Activated T-helper 1 cell treated with Interleukin-2 at 50 U/mL for 16 hours (primary cell): ENCODE measurements at places on chromosomes 16 and 17.

- no peak for DNase-seq
Observed at GRCh38 chr16:69820926-69821541, 58.9 kb downstream of the WWP2 start.

DNA sequence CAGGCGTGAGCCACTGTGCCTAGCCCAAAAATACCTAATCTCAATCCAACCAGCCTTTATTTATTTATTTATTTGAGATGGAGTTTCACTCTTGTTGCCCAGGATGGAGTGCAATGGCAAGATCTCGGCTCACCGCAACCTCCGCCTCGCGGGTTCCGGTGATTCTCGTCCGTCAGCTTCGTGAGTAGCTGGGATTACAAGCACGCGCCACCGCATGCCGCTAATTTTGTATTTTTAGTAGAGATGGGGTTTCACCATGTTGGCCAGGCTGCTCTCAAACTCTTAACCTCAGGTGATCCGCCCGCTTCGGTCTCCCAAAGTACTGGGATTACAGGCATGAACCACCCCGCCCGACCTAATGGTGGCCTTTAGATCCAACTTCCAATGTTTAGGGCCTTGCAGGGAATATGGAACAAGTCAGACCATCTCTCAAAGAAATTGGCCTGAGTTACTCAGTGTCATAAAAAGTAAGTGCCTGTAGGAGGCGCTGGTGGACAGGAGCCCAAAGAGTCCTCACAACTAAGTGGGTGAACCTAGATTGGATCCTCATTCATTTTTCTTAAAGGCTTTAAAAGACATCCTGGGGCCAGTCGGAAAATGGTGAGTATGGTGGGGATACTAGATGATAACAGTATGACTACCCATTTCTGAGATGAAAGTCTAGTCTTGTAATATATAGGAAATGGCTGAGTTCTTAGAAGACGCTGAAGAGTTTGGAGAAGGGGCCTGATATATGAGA lies 4.6 kb downstream of the ZSCAN10 start:
- no peak for DNase-seq

DNA sequence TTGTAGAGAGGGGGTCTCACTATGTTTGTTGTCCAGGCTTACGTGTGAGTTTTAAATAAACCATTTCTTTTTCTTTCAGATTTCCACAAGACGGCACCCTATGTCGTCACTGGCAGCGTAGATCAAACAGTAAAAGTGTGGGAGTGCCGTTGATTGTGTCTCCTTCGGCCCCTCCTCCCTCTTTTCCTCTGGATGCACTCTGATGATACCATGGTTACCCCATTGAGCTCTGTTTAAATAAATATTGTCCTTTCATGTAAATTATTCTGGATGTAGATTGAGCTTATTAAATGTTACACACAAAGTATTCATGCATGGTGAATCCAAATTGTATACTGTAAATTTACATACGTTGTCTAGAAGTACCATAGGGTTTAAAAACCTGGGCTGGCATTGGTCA lies 29.9 kb downstream of the CLUH start:
- no peak for DNase-seq

DNA sequence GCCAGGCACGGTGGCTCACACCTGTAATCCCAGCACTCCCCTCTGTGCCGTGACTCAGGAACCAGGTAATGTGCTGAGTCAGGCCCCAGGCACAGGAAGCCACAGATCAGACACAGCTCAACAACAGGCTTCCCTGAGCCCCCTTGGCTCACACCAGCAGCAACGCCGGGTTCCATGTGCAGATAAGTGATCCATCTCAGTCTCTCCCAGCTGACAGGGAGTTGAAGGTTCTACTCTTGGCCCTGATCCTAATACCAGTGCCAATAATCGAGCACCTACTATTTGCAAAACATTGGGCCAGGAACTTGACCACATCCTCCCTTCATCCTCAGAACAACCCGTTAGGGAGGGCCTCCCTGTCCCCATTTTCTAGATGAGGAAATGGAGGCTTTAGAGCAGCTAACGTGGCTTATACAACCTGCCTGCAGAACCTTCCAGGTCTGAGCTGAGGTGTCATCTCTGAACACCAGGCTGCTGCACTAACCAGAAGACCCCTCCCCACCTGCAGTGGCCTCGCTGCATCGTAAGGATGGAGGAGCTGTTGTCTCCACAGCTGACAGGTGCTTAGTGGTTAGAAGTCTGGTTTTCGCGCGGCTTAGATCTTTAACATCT lies 64.8 kb upstream of the AMZ2 start:
- peak; percentile 61 for DNase-seq

- DNase-seq = no peak
Observed at GRCh38 chr16:83271970-83272575, 535.7 kb upstream of the HSBP1 start.

GRCh38 chr16:69448470-69449193 lies 24.2 kb downstream of the CYB5B start:
- DNase-seq = no peak

DNA sequence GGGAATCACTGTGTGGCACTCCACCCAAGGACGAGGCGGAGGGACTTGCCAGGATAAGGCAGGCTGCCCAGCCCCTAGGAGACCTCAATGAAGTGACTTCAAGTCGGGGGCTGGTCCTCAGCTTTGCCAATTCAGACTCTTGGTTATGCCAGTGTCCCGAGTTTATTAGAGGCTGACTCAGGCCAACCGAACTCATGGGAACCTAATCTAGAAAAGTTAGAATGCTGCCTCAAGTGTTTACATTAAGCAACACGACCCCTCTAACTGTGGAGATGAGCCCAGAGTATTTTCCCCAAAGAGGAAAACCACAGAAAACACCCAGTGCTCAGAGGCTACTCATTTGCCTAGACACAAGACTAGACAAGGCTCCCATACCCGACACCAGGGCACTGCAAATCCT lies 1.1 kb upstream of the TEKT3 start:
- no peak for DNase-seq

GRCh38 chr16:16133943-16134604 lies 89.2 kb downstream of the ABCC6 start:
- DNase-seq = no peak

DNA sequence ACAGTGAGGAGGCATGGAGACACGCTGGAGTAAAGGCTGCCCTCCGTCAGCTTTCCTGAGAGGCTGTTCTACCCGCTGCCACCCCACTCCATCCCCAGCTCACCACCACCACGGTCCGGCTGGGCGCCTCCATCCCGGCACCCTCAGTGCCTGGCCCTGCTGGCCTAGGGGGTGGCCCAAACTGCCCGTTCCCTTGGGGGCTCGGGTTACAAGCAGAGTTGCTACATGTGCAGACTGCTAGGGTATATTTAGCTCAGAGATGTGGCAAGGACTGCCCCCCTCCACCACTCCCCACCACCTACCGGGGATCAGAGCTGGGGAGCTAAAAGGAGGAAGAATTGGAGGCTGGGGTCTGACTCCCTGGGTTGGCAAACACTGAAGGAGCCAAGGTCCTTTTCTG lies 4.1 kb downstream of the CACNB1 start:
- no peak for DNase-seq

DNA sequence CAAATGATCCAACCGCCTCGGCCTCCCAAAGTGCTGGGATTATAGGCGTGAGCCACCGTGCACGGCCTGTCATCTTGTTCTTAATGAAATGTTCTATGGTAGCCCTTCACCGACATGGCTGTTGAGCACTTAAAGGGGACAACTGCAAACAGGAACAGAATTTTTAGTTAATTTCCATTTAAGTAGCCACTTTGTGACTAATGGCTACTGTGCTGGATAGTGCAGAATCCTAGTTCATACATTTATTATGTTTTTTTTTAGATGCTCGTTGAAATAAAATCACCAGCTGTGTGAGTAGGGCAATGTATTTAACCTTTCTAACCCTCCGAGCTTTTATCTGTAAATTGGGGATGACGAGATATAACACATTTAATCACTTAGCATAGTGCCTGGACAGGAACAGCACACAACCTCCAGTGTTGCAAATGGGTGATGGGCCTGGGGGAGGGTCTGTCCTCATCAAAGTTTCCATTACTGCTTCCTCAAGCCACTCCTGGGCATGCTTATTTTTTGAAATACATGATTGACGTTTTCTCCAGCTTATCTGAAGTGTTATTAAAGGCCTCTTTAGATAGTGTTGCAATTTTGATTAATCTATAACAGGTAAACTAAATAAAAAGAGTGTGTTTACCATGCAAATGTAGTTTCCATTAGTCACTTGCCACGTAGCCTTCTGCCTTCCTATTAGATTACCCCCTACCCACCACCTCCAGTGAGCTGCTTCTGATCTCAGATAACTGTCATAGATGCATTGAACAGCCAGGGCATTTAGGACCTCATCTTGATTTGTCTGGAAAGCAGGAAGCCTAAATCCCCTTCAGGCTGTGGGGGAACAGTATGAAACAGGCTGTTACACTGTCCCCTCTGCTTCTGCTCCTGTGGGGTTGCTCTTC lies 42.5 kb upstream of the TANC2 start:
- DNase-seq = no peak

- no peak for DNase-seq
Observed at GRCh38 chr16:46650254-46650623, 29.1 kb upstream of the SHCBP1 start.

DNA sequence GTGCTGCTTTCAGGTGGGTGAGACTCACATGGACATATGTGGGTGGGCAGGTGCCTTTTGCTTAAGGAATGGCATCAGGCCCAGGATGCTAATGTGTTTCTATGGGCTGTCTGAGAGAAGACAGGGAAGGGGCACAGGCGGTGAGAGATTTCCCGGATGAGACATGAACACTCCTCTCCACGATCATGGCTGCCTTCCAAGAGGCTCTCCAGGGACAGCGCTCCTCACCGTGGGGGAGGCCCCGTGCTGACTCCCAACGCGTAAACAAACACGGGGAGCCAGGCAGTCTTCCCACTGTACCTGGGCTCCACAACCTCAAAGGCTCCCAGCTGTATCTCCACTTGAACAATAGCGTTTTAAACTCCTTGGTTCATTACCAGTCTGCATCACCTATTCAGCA lies 42.8 kb downstream of the CDK5R1 start:
- no peak for DNase-seq

- no peak for DNase-seq
Observed at GRCh38 chr17:50337956-50338355, 8.0 kb upstream of the XYLT2 start.

- DNase-seq = no peak
Observed at GRCh38 chr17:69466451-69466850, 52.0 kb downstream of the MAP2K6 start.

GRCh38 chr16:57677622-57678369 lies 9.7 kb downstream of the ADGRG3 start:
- DNase-seq = no peak

DNA sequence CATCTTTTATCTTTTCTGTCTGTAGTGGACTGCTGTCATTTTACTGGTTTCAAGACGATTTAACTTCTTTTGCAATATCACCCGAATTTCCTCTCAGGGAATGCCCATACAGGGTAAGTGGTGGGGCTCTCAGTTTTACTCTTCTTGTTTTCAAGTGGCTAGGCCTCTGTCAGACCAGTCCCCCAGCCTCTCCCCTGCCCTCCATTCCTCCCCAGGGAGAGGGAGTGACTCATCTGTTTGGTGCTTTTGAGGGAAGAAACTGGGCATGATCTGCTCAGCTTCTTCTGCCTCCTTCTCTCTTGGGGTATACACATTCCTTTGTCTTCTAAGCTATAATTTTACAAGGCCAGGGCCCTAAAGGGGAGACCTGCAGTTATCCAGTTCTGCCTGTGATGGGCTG lies 332.0 kb downstream of the CBLN1 start:
- DNase-seq = no peak

DNA sequence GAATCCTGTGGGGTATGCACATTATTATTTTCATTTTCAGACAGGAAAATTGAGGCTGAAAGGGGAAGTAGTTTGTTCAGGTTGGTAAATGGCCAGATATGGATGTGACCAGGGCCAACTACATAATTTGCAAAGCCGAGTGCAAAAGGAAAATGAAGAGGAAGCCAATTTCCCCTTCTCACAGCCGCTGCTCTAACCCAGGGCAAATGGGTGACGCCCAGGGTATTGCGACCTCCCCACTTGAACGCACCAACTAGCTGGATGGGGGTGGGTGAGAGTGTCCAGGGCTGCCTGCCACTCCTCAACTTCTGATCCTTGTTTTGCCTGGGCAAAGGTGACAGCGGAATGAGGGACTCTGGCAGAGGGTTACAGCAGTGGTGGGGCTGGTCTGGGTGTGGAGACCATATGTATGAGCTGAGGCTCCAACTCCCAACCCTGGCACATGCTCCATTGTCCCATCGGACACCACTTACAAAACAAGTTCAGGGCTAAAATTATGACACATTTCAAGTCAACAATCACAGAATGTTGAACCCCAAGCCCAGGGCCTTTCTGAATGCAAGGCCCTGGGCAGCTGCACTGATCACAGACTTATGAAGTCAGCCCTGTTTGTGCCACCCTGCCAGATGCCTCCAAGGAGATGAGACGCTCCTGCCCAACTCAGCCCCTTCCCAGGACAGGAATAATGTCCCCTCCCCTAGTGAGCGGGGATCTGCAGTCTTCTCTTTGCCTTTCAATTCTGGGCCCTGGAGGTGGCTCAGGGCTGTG lies 1.7 kb downstream of the ANKRD40CL start:
- no peak for DNase-seq

- DNase-seq = no peak
Observed at GRCh38 chr16:77897129-77897437, 108.7 kb downstream of the VAT1L start.

- DNase-seq = no peak
Observed at GRCh38 chr17:81578038-81578441, 25.9 kb upstream of the FAAP100 start.

GRCh38 chr17:71438631-71439146 lies 682.1 kb upstream of the SOX9 start:
- no peak for DNase-seq

GRCh38 chr17:859824-860195 lies 77.7 kb downstream of the MRM3 start:
- no peak for DNase-seq

DNA sequence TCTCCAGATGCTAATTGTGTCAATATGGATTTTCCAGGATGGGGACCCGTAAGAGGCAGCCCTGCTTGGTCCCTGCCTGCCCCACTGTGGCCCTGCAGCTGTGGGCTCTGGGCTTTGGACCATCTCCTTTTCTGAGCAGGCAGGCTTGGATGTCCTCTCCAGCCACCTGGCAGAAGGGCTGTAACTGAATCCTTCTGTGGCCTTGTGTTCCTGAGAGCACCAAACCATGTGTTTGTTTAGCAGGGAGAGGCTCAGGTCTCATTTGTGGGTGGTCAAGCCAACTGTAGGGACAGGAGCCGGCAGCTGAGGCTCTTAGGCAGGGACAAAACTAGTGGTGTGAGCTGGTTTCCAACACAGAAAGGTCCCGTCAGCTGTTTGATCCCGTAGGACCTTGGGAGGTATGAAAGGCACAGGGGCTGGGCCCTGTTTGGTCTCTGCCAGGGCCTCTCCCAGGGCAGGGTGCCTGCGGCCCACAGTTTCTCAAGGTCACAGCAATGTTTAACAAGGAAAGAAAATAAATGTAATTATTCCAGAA lies 18.5 kb downstream of the SEC14L5 start:
- DNase-seq = no peak

GRCh38 chr17:7713782-7714181 lies 3.8 kb upstream of the DNAH2 start:
- DNase-seq = no peak

DNA sequence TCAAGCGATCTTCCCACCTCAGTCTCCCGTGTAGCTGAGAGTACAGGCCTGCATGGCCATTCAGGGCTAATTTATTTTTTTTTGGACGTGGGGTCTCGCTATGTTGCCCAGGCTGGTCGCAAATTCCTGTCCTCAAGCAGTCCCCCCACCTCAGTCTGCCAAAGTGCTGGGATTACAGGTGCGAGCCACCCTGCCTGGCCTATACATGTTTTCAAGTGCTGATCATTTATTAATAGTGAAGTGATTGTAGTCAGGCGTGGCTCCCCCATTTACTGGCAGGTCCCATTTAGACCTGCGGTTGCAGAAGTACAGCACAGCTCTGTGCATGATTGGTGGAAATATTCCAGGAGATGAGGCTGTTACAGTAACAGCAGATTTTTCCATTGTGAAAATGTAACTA lies 8.4 kb downstream of the FOXK2 start:
- no peak for DNase-seq
